ENCODE measurements at places on chromosomes 4 and X.

GRCh38 chrX:121161501-121161933 lies 114.1 kb downstream of the GLUD2 start:
- no peak for DNase-seq

GRCh38 chr4:16443504-16444088 lies 217.3 kb upstream of the TAPT1 start:
- no peak for DNase-seq

DNA sequence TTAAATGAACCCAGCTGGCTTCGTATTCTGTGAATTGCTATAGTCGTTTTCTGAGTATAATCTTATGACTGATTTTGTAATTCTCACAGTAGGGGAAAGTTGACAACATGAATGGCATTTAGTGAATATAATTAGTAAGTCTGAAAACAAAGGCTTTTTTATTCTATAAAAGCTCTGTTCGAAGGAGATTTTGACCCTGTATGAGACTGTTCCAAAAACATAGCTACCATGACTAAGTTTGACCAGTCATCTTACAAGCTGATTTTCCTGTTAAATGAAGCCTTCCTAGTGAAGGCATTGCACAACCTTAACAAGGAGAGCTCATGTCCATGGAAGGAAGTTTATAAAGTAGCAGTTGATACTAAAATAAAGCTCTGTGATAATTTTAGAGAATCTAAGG lies 242.3 kb downstream of the RPA4 start:
- DNase-seq = no peak

DNA sequence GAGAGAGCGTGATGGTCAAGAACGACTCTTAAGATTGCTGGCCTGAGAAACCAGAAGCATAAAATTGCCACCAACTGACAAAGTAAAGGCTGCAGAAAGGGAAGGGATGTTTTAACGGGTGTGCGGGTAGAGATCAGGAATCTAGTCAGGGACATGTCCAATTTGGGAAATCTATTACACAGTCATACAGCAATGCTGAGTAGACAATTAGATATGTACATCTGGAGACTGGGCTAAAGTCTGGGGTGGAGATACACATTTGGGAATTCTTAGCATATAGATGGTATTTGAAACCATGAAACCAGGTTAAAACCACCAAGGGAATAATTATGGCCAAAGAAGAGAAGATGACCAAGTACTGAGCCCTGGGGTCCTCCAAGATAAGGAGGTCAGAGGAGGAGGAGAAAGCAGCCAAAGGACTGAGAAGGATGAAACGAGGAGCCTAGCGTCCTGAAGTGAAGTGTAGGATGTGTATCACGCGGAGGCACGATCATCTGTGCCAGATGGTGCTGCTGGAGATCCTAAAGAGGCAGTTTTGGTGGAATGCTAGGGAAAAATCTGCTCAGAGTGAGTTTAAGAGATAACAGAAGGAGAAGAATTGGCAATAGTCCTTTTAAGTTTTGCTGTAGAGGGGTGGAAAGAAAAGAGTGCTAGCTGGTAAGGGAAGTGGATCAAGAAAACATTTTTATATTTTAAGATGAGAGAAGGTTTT lies 36.5 kb downstream of the SEC24D start:
- DNase-seq = no peak
